ENCODE measurements at places on chromosomes 3 and 15. TPM values are rescaled to one million over a fixed set of nuclear protein-coding genes. Genes with fewer than 3 reads are reported as not detected.

Gene GPR27
- total RNA-seq: 0.12 TPM

Gene SCN11A
- under 0.01 TPM for total RNA-seq

Gene FSTL1
- 1,778 TPM for total RNA-seq

Gene GOLGA8M
- total RNA-seq: 0.16 TPM

Gene CCDC80
- 854 TPM for total RNA-seq

Gene TRIM59
- total RNA-seq: 37.0 TPM

Gene GPR176
- 326 TPM for total RNA-seq
